SK-MEL-5 (cell line): ENCODE measurements at places on chromosomes 7 and 10. TPM values are rescaled to one million over a fixed set of nuclear protein-coding genes. Genes with fewer than 3 reads are reported as not detected.

DNA sequence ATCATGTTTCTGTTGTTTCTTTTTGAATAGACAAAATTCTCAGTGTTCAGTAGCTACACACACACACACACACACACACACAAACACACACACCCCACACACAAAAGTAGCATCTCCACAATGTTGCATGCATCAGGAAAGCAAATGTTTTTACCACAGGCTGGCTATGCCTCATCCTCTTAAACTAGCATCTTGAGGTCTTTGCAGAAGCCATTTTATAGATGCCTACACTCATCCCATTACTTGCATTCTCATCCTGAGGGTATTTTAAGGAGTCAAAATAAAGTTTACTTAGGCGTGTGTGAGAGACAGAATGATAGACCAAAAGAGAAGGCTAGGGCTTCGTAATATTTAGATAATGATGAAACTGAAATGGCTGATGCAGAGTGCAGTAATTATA lies 7.9 kb upstream of the INHBA start:
- DNase-seq = no peak

Gene ATP6V0A4
- total RNA-seq = 269 and 294 TPM in 2 replicates

DNA sequence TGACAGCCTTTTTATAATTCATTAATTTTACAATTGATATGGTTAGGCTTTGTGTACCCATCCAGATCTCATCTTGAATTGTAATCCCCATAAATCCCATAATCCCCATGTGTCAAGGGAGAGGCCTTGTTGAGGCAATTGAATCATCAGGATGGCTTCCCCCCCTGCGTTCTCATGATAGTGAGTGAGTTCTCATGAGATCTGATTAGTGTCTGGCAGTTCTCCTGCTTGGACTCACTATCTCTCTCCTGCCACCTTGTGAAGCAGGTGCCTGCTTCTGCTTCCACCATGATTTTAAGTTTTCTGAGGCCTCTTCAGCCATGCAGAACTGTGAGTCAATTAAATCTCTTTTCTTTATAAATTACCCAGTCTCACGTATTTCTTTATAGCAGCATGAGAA lies 165.7 kb upstream of the GNAI1 start:
- DNase-seq = no peak

DNA sequence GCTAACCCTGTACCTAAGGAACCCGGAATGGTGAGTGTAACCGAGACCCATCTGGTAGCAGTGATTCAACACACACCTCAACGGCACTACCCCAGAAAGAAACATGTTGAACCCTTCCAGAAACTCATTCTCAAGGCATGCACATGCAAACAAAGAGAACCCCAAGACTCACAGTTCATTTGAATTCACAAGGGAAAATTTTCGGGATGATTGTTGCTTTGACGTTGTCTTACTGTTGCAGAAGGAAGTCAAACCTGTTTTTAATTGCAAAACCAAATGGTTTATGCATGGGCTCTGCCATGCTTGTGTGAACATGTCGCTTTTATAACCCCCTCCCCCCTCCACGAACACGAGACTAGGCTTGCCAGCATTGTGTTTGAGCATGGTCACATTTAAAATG lies 539.7 kb downstream of the GATA3 start:
- DNase-seq = no peak

Gene PRF1
- total RNA-seq = not detected in 2 replicates

DNA sequence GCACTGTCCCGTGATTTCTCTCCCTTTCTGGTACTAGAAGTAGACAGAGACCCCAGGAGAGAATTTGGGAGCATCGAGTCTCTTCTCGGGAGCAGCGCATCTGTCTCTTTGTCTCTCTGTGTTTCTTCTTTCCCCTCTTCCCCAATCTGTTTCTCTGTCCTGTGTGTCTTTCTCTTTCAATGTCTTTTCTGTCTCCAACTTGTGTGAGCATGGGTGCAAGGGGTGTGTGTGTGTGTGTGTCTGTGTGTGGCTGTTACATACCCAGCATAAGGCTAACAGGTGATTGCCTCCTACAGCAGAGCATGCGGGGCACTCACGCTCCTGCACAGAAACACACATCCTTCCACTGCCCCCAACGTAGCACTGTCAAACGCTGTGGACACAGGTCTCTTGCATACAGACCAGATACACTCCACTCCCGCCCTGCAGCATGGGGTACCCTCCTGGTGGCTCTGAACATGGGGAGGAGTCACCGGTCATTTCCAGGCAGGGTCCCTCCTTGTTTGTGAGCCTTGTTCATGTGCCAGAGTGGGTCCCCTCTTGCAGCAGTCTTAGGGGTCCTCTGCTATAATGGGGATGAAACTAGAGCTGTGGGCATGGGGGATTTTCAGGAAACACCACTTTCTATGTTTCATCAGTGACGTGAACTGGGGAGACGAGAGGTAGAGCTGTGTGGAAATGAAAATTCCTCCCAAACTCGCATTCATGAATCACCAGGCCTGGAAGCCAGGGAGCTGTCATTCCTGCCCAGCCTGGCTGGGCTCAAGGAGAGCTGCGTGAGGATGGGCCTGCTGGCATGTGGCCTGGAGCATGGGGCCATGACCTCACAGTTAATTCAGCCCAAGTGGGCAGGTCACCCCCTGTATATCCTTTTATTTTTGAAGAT lies 980 bp downstream of the ADAMTS14 start:
- no peak for DNase-seq

Gene GIMAP8
- not detected in 2 replicates for total RNA-seq

- no peak for DNase-seq
These were observed 42.7 kb downstream of the INPP5F start for GRCh38 chr10:119768455-119769094.

DNA sequence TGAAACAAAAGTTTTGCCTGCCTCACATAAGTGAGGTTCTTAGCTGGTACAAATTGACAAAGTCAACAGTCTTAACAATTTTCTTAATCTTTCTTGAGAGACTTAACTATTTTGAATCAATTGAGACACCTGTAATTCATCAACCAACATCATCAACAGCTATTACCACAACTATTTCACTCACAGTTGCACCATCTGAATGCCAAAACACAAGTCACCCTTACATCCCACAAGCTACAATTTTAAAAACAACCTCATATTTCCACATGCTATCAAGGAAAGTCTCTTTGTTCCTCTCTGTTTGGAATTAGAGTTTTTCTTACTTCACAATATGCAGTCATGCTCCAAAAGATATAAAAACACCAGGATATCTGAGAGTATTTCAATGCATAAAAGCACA lies 4.9 kb downstream of the SMURF1 start:
- no peak for DNase-seq

Gene C10orf67
- not detected in 2 replicates for total RNA-seq

Gene HMX3
- 0.32 and 1.6 TPM in 2 replicates for total RNA-seq

Gene GATA3
- not detected in 2 replicates for total RNA-seq

DNA sequence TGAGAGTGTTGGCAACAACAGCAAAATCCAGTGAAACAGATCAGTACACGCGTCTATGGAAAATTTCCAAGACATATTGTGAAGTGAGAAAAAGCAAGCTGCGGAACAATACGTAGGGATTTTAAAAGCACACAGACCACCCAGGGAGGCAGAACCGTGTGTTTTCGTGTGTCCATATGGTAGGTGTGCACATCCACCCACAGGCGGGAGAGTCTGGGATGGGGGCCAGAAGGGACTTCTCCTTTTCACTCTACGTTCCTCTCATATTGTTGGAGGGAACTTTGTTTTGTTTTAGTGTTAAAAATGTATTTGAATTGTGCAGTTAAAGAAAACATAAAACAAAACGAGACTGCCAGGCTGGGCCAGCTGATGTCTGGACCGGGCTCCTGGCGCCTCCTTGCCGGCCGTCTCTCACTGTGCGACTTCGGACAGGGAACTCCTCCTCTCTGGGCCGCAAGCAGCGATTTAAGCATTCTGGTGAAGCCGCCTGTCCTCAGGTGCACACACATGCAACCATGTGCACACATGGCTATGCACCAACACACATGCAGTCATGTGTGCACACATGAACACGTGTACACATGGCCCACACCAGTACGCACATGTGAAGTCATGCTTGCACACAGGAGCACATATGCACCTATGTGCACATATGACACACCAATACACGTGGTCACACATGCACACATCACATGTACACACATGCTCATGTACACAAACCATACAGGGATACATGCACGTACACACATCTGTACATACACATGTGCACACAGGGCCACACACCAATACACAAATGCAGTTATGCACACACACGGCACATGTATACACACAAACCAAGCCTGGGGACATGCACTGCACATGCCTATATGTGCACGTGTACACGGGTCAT lies 141.1 kb downstream of the ELFN1 start:
- DNase-seq = no peak

Gene INTS1
- total RNA-seq = 34.5 and 41.4 TPM in 2 replicates
